ENCODE measurements at places on chromosomes 7 and 10. TPM values are rescaled to one million over a fixed set of nuclear protein-coding genes. Genes with fewer than 3 reads are reported as not detected.

GRCh38 chr7:74003621-74004020 is 24.4 kb upstream of the ELN start:
- DNase-seq: no peak

GRCh38 chr7:14630048-14630447 is 272.5 kb downstream of the DGKB start:
- no peak for DNase-seq

DNA sequence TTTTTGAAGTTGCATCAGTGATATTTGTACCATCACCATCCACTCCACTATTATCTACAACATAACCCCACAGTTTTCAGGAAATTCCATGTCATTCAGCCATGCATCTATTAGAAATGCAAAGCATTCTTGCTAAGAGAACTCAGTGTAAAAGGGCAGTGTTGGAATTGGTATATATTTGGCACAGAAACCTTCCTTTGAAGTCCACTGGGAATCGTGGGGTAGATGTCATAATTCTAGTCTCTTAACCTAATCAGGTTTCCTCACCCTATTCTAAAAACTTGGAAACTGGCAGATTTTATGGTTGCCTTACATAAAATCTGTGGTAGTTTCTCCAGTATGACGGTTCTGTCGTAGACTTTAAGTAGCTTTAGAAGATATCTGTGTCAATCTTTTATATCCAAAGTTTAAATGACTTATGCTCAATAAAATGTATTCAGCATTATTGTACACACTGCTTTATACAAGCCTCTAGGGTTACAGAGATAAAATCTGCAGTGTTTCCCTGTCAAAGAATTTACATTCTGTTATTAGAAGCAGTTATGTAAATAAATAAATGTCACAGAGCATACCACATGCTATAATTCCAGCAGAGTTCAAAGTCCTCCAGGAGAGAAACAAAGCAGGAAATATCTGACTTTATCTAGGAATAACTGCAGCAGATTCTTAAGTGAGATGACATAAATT is 704.4 kb upstream of the CELF2 start:
- no peak for DNase-seq

- no peak for DNase-seq
Observed at GRCh38 chr10:93963434-93963833, 30.3 kb upstream of the PLCE1 start.

Gene DKK1
- total RNA-seq: 2.0 TPM

DNA sequence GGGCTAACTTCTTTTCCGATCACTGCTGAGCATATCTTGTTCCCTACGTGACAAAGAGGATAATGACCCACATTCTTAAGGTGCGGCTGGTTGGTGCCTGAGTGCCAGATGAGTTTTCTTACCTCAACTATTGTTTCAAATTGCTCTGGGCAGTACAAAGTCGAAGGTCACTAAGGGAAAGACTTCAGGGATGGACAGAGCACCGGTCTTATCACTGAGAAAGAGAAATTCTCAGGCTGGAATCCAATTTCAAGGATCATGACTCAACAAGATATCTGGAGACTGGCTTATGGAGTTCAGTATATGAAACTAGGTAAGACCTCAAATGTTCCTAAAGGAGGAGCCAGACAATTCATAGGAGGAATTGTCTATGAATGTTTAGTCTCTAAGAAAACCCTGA is 780.3 kb downstream of the SUGCT start:
- no peak for DNase-seq

- DNase-seq: no peak
Observed at GRCh38 chr10:129743738-129744133, 220.3 kb downstream of the EBF3 start.

Gene SSC4D
- 0.73 TPM for total RNA-seq

GRCh38 chr10:10644676-10645385 is 372.8 kb upstream of the CELF2 start:
- DNase-seq: no peak

DNA sequence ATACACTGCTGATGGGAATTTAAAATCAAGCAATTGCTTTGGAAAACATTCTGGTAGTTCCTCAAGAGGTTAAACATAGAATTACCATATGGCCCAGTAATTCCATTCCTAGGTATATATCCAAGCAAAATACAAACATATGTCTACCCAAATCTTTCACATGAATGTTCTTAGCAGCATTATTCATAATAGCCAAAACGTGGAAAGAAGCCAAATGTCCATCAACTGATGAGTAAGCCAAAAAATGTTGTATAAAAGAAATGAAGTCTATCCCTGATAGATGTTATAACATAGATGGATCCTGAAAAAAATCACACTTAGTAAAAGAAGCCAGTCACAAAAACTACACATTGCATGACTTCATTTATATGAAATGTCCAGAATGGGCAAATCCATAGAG is 893.0 kb downstream of the SORCS3 start:
- DNase-seq: no peak

DNA sequence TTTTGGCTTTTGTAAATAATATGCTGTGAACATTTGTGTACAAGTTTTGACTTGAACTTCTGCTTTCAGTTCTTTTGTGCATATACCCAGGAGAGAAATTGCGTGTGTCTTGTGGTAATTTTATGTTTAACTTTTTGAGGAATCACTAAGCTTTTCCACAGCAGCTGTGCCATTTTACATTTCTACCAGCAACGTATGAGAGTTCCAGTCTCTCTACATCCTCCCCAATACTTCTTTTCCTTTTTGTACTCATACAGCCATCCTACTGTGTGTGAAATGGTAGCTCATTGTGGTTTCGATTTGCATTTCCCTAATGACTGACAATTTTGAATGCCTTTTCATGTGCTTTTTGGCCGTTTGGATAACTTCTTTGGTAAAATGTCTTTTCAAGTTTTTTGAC is 66.3 kb upstream of the INHBA start:
- no peak for DNase-seq

- DNase-seq: no peak
Observed at GRCh38 chr10:47370878-47371277, 13.2 kb downstream of the ZNF488 start.

GRCh38 chr7:70436790-70437350 is 695.1 kb upstream of the GALNT17 start:
- DNase-seq: no peak

DNA sequence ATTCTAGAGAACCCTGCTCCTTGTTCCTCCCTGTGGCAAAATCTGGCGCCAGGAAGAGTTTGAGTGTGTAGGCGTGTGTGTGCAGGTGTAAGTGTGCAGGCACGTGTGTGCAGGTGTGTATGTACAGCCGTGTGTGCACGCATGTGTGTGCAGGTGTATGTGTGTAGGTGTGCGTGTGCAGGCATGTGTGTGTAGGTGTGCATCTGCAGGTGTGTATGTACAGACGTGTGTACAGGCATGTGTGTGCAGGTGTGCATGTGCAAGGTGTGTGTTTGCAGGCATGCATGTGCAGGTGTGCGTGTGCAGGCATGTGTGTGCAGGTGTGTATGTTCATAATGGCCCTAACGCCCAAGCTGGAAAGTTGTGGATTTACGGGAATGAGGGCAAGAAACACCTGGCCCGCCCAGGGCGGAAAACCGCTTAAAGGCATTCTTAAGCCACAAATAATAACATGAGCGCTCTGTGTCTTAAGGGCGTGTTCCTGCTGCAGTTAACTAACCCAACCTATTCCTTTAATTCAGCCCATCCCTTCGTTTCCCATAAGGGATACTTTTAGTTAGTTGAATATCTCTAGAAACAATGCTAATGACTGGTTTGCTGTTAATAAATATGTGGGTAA is 34.1 kb downstream of the KCTD7 start:
- DNase-seq: no peak

Gene MMRN2
- 5.2 TPM for total RNA-seq

Gene OLAH
- not detected for total RNA-seq

Gene MSMB
- total RNA-seq: not detected

Gene ZNF438
- total RNA-seq: 3.8 TPM

GRCh38 chr10:60950300-60950699 is 6.3 kb upstream of the RHOBTB1 start:
- no peak for DNase-seq

Gene ANKRD61
- not detected for total RNA-seq

GRCh38 chr7:5661942-5662341 is 119.5 kb downstream of the RNF216 start:
- no peak for DNase-seq

Gene STEAP1B
- total RNA-seq: 2.6 TPM

GRCh38 chr7:30147785-30148184 is 13.0 kb downstream of the MTURN start:
- no peak for DNase-seq

- DNase-seq: no peak
Observed at GRCh38 chr10:131784363-131785120, 116.3 kb upstream of the PPP2R2D start.

Gene CCM2
- total RNA-seq: 18.8 TPM

DNA sequence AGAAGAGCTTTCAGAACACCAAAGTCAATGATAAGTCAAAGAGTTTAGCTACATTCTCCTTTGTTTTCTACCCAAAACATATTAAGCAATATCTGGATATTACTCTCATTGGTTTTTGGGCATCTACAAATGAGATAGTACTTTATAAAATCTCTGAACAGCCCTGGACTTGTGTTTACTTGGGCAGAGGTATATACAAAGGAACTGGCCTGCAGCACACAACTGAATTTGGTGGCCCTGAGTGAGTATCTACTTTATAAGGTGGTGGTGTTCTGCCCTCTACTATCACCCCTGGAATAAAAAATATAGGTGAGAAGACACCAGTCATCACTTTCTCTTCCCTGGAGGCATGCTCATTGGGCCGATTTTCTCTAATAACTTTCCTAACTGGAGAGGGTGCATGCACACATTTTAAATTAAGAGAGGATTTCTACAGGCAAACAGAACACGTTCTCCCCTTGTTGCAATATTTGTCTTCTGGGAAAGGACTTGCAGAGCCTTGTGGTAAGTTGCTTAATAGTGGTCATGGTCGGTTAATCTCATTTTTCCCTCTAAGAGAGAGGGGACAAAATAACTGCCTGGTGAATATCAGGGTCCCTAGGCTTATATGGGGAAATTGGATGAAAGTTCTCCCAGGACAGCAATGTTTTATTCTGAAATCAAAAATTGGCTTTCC is 41.1 kb downstream of the OTUD1 start:
- no peak for DNase-seq

- DNase-seq: no peak
Observed at GRCh38 chr10:12873172-12873571, 128.3 kb downstream of the CCDC3 start.

DNA sequence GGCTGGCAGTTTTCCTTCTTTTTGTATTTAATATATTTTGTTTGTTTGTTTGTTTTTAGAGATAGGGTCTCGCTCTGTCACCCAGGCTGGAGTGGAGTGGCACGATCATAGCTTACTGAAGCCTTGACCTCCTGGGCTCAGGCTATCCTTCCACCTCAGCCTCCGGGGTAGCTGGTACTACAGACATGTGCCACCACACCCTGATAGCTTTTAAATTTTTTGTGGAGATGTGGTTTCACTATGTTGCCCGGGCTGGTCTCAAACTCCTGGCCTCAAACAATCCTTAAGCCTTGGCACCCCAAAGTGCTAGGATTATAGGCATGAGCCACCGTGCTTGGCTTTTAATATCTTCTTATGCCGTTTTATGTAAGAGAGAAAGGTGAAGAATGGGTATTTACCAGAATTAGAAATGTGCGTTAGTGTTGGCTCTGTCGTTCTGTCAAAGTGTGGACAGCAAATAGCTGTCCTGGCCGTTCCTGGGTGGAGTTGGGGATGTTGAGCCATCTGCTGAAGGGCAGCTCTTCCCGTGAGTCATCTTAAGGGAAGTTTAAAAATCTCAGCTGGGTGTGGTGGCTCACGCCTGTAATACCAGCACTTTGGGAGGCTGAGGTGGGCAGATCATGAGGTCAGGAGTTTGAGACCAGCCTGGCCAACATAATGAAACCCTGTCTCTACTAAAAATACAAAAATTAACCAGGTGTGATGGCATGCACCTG is 14.8 kb downstream of the OGDH start:
- no peak for DNase-seq

Gene ZC3HAV1L
- total RNA-seq: 19.5 TPM

Data from cerebellum (tissue), 4 donors.